ENCODE measurements at places on chromosomes 16 and 17. TPM values are rescaled to one million over a fixed set of nuclear protein-coding genes. Genes with fewer than 3 reads are reported as not detected.

DNA sequence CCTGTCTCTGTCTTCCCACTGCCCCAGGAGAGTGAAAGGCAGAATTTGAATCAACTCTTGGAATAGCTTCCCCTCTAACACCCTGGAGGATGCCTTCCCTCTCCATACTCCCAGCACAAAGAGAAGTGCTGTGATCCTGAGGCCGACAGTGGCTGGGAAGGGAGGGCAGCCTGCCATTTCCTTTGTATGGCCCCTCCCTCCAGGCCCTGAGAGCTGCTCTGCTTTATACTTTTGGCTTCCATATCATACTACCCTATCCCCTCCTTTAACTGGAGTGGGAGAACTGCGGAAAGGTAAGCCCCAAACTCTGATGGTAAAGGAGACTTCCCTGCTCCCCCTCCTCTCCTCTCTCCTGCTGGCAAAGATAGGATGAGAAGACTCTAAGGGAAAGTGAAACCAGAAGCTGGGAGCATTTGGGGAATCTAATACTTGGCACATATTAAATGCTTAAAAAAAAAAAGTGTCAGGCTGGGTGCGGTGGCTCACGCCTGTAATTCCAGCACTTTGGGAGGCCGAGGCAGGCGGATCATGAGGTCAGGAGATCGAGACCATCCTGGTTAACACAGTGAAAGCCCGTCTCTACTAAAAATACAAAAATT is 4.1 kb upstream of the MED24 start:
- peak; percentile 56 for DNase-seq

- DNase-seq, result no peak
These were observed 1.3 kb downstream of the ATP5MC1 start for GRCh38 chr17:48893646-48894508.

DNA sequence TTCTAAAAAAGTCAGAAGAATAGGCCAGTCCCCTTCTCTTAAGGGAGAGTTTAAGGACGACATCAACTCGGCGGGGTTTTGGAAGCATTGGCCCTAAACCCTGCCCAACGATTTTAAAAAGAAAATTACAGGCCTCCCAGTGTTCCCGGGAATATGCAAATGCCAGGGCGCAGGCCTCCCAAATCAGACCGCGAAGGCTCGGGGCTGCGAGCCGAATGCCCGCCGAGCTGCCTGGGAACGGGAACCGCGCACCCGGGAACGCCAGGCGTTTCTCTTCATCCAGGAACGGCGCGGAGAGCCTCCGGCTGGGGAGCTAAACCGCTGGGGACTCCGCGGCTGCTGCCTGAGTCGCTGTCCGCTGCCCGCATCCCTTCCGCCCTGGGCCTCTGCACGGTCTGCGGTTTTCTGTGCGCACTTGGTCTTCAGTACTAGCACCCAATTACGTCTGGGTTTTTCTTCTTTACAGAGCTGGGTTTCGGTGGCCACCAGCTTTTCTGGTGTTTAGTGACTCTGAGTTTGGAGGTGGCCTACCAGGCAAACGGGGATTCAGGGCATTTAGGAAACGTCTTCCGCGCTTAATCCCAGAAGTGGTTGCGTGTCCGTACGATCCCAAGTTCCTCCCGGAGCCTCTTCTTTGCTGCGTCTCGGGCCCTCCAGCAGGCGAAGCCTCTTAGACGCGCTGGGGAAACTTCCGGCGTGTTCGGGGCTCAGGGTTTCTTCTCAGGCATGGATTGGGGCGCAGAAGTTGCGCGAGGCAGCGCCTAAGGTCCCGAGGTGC is 5.7 kb downstream of the IRX5 start:
- peak; percentile 14 for DNase-seq

GRCh38 chr17:39196808-39197291 is 619 bp downstream of the CACNB1 start:
- DNase-seq, result no peak

- no peak for DNase-seq
These were observed 5.5 kb downstream of the PSMD12 start for GRCh38 chr17:67360880-67361279.

DNA sequence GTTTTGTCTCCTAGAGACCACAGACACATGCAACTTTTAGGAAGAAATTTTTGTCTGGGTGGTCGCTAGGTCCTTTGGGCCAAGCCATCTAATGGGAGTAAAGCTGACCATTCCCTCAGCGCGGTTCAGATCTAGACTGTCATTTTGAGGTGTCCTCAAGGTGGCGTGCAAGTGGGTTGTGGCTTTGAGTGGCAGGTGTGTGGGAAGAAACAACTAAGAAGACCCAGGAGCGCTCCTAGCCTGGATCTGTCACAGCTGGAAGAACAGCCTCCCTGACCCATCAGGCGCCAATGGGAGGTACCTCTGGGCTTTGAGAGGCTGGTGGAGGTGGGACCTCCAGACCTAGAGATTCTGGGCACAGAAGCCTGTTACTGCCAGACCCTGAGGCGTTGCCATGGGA is 645.1 kb downstream of the KCNJ18 start:
- DNase-seq, result no peak

SLC25A11 gene
- 58.2 TPM for total RNA-seq

TBC1D24 gene
- total RNA-seq, result 17.3 TPM

ASGR2 gene
- total RNA-seq, result not detected
